ENCODE measurements at places on chromosomes 4 and X. TPM values are rescaled to one million over a fixed set of nuclear protein-coding genes. Genes with fewer than 3 reads are reported as not detected.

- no peaks in the 10 kb centered on the region for H3K36me3 ChIP-seq
- no peaks in the 10 kb centered on the region for H3K4me1 ChIP-seq
- H3K27ac ChIP-seq: no peak overlapping the region
- H3K4me3 ChIP-seq: no peak overlapping the region
- no peak for DNase-seq
- no peaks in the 10 kb centered on the region for H3K27me3 ChIP-seq
Observed at GRCh38 chr4:188550296-188550695, 411.1 kb downstream of the TRIML1 start.

DNA sequence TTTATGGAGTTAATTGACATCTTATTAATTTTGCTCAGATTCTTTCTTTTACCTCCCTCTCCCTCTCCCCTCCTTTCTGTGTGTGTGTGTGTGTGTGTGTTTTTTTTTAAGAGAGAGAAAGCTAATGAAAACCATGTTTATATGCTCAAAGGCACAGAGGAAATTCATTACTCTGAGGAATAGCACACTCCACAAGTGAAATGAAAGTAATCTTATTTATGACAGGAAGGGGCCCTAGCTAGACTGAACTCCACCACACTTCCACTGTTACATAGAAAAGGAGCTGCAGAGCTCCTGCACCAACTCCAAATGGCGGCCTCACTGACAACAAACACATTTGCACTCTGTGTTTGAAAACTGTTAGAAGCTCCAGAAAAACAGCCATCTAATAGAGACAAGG lies 150.6 kb downstream of the RASL11B start:
- DNase-seq: no peak
- H3K36me3 ChIP-seq: no peaks in the 10 kb centered on the region

- peak overlapping the region; percentile 14 for H3K27ac ChIP-seq
- no peaks in the 10 kb centered on the region for H3K27me3 ChIP-seq
- H3K4me3 ChIP-seq: no peak overlapping the region
- H3K4me1 ChIP-seq: no peaks in the 10 kb centered on the region
- peak; percentile 86 for DNase-seq
Observed at GRCh38 chr4:40149960-40150385, 46.9 kb upstream of the RHOH start.

GRCh38 chr4:122643257-122643656 lies 22.4 kb upstream of the IL21 start:
- no peak overlapping the region for H3K27ac ChIP-seq
- peaks cover 15% of the 10 kb centered on the region for H3K4me1 ChIP-seq

- no peak overlapping the region for H3K4me3 ChIP-seq
- H3K27ac ChIP-seq: no peak overlapping the region
- peaks cover 15% of the 10 kb centered on the region for H3K4me1 ChIP-seq
- DNase-seq: no peak
- no peaks in the 10 kb centered on the region for H3K27me3 ChIP-seq
Observed at GRCh38 chr4:74968456-74969164, 35.7 kb downstream of the PARM1 start.

DNA sequence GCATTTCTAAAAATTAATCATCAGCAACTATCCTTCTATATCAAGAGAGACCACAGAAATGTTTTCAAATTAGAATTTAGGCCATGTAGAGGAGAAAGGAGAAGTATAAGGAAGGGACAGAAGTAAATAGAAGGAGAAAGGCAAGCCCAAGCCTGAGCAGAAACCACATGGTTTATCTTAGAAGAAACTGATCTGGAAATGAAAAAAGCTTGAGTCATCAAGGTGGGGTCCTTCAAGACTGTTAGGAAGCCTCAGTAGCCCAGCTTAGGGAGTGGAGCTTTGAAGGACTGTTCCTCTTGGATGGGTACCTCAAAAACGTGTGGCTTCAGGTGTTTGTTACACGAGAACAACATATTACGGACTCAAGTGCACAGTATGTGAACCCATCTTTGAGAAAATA lies 4.5 kb downstream of the BMX start:
- peak; percentile 7 for DNase-seq
- no peak overlapping the region for H3K4me3 ChIP-seq
- no peak overlapping the region for H3K27ac ChIP-seq
- peaks cover 4% of the 10 kb centered on the region for H3K4me1 ChIP-seq
- no peaks in the 10 kb centered on the region for H3K36me3 ChIP-seq

Gene SPANXB1
- 0.33 TPM for total RNA-seq

DNA sequence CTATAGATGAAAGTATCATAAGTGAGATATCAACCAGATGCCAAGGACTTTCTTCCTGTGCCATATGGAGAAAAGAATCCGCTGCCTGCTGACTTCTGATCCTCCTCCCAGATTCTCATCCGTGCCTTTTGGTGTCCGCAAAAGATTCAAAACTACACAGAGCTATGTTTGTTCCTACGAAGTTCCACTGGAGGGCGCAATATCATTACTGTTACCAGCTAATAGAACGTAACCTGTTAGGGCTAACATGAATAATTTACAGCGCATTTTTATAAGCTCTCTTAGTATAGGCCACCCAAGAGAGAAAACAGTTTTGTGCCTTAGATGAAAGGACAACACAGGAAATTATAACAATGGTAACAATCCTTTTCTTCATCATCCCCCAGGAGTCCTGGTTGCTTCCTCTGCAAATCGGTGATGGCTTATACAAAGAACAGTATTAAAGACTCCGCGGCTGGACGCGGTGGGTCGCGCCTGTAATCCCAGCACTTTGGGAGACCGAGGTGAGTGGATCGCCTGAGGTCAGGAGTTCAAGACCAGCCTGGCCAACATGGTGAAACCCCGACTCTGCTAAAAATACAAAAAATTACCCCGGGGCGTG lies 22.8 kb upstream of the CENPVL3 start:
- H3K36me3 ChIP-seq: no peaks in the 10 kb centered on the region
- H3K4me1 ChIP-seq: no peaks in the 10 kb centered on the region
- H3K4me3 ChIP-seq: no peak overlapping the region
- H3K27me3 ChIP-seq: no peaks in the 10 kb centered on the region
- DNase-seq: peak; percentile 68

Data from PC-3 (cell line).